ENCODE measurements at places on chromosomes 3 and 15.

DNA sequence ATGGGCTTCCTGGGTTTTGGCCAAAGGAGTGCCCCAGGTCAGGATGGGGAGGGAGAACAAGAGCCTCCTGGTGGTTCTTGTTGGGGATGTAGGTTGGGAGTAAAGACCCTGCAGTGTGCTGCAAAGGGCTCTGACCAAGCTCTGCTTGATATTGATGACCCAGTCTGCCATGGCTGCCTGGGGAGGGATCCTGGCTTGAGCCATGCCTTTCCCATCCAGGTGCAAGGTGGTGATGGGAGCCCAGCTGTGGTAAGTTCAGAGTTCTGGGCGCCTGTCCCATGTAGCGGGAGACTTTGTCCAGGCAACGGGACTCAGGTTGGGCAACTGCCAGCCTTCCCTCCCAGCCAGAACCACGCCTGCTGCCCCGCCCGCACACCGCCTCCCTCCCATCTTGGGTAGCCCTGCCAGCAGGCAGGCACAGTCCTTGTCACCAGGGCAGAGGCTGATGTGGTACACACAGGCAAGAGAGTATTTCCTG, 2.6 kb downstream of the GNAI2 start:
- peak; percentile 92 for DNase-seq

GRCh38 chr3:190013943-190014924, 106.5 kb downstream of the P3H2 start:
- DNase-seq = no peak

- no peak for DNase-seq
Observed at GRCh38 chr15:88187195-88187594, 69.3 kb downstream of the NTRK3 start.

- no peak for DNase-seq
Observed at GRCh38 chr15:74038707-74039655, 43.4 kb downstream of the GOLGA6A start.

GRCh38 chr3:38257583-38257982, 8.0 kb upstream of the SLC22A13 start:
- DNase-seq = no peak

DNA sequence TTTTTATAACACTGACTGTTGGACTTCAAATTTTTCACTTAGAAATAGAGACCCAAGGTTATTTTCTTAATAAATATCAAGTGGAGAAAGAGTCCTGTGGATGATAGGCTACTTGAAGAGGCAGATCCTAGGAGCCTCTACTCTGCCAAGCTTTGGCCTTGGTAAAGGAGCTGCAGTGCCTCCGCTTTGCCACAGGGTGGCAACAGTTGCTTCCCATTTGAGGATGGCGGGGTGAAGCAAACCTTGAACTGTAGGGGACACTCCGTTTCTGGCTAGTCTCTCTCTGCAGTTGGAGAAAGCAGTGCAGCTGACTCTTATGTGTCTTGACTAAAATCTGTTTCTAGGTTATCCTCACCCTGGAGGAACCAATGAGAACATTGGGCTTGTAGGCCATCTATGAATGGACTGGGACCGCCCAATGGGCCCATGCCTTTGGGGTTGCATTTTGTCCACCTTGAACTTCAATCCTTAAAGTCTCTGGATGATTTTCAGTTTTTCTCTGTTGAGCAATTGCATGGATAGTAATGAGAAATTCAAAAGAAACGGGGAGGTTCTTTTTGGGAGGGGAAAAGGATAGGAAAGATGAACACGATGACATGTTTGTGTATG, 9.8 kb downstream of the SCG5 start:
- peak; percentile 53 for DNase-seq

- peak; percentile 83 for DNase-seq
Observed at GRCh38 chr3:16177962-16178627, 3.6 kb downstream of the GALNT15 start.

DNA sequence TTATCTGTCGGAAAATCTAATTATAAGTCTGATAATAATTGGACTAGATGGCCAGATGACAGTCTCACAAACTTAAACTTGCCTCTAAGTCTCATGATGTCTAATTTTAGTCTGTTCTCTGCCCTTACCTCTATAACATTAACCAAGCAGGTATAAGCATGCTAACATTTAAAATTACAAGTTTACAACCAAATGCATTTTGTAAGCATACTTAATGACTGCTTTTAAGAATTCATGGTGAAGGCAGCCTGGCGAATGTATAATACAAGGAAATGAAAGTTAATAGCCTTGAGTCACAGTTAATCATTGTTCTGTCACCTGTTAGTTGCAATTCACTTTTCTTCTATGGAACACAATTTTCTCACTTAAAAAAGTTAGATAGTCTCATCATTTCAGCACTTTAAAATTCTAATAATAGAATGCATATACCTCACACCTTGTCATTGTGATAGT, 16.5 kb downstream of the BCHE start:
- DNase-seq = no peak

DNA sequence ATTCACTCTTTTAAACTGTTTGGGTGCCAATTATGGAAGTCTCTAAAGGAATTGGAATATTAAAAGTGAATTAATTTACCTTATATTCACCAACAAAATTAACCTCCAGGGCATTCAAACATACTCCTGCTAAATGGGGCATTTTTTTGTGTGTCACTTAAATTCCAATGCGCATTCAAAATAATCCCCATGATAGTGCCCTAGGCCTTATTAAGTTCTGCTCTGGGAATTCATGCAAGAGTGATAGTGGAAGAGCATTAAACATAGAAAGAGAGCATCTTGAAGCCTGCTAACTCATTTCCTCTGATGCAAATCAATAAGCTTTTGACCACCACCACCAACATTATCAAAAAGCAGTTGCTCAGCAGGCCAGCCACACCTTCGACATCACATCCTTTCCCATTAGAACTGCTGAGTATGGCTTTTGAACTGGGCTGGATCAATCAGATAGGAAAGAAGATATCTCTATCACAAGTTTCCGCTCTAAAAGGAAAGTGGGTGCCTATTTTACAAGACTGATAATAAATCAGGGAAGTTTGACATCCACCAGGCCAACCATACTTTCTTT, 156.7 kb downstream of the TMCO5A start:
- no peak for DNase-seq

GRCh38 chr3:186996356-186996755, 66.0 kb downstream of the ST6GAL1 start:
- no peak for DNase-seq

GRCh38 chr3:58793938-58794337, 127.4 kb upstream of the FAM3D start:
- no peak for DNase-seq

GRCh38 chr3:55719508-55719907, 232.4 kb upstream of the WNT5A start:
- no peak for DNase-seq

DNA sequence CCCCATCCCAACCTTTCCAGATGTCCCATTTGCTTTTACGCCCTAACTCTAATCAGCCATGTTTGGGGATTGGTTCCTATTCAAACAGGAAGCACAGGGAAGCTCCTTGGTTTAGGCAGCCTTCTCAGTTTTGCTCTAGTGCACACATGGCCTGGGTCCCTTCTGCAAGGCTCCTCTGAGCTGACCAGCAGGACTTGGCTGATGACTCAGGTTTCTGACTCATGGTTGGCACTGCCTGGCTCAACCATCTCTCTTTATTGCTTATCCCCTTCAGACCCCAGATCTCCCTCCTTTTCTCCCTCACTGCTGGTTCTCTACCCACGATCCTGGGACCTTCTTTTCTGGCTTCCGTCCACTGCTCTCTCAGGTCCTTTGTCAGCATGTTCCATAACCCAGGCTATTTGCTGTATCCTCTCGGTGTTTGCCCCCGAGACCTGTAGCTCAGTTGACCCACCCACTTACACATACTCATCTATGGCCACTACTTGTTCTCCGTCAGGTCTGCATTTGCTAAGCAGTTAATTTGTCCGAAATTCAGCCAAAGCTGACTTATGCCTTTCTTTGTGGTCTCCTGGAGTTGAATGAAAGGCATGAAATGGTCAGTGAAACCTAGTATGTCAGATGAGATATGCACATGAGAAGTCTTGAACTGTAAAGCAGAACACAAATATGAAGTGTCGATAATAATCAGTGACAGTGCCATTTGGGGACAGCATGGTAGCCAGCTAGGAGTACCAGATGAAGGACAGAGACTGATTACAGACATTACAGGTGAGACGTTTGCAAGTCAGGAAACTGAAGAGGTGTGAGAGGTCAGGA, 323.5 kb upstream of the ROPN1 start:
- no peak for DNase-seq

DNA sequence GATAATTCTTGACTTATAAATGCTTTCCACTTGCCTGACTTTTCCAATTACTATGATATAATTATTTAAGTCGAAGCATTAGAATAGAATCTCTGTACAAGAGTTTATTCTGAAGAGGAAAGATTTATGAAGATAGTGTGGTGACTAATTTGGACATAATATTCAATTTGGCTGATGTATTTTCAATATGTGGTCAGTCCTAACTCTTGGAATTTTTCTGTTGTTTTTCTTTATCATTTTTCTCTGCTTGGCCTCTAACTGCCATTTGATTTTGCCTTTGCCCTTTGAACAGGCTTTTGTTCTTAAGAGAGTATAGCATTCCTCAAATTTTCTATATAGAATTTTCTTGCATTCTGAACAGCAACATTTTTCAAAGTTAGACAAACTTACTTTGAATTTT, 2.6 kb upstream of the MDFIC2 start:
- no peak for DNase-seq

- DNase-seq = no peak
Observed at GRCh38 chr3:124653071-124653796, 77.0 kb upstream of the UMPS start.

- DNase-seq = no peak
Observed at GRCh38 chr3:66098436-66098835, 59.7 kb upstream of the MAGI1 start.

DNA sequence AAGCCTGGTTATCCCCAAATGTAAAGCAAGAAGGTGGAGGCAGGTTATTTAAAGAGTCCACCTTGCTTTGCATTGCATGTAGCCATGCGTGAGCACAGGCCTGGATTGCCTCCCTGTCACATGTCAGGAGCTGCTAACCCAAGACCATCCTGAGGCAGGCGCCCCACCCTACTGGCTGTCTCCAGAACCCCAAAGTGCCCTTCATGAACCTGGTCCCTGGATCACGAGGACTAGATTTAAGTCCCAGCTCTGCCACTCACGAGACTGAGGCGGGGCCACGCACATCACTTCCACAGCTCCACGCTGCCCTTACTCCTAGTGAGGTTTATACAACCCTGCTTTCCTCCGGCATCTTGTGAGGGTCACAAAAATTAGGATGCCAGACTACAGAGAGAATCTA, 17.6 kb downstream of the MRPL46 start:
- DNase-seq = no peak

DNA sequence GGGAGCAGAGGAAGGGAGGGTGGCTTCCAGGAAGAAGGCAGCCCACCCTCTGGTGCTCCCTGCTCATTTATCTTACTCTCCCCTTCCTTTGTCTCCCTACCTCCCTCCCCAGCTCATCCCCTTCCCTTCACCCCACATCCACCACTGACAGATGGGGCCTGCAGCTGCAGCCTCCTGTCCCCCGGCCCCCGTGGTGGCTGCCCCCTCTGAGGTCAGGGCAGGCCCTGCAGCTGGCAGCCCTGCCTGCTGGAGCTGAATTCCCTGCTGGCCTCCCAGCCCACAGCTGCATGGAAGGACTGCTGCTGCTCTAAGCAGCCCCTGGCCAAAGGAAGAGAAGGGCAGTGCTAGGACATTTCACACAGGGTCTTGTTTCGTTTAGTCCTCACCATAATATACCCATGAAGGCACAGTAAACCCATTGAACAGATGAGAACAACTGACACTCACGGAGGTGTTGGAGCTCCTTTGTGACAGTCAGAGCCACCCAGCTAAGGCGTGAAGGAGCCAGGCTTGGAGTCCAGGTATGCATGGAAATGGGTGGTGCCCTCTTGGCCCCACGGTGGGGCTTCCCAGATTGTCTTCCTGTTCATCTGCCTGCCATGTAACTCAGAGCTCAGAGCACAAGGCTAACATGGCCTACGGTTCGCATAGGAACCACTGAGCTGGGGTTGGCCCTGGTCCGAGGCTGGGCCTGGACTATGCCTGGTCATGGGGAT, 121.7 kb upstream of the PRR20G start:
- DNase-seq = no peak

DNA sequence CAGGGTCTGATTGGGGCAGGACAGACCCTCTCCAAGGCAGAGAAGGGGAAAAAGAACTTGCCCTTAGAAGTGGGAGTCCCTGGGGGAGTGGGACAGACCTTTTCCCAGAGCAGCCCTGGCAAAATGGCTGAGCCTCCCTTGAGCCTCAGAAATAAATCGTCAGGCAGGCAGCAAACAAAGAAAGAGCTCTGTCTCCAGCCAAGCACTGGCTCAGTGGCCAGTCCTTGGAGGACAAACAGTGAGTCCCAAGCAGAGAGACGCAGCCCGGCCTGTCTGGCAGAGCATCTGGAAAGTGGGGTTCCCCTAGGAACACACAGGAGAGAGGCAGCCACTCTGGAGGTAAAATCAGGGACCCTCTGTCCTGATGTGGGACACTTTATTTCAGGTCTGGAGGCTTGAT, 1.8 kb downstream of the SLC6A1 start:
- DNase-seq = no peak

DNA sequence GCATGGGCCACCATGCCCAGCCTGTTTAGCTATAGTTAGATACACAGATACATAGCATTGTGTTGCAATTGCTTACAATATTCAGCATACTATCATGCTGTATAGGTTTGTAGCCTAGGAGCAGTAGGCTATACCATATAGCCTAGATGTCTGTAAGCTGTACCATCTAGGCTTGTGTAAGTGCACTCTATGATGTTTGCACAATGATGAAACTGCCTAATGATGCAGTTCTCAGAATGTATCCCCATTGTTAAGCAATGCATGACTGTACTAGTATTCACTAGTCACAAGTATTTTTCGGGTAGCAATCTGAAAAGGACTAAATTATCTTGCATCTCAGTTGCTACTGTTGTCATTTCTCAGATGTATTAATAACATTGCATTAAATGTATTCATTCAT, 16.0 kb downstream of the PIGB start:
- DNase-seq = no peak

GRCh38 chr3:123067689-123068600, 1.1 kb downstream of the PDIA5 start:
- DNase-seq = no peak

DNA sequence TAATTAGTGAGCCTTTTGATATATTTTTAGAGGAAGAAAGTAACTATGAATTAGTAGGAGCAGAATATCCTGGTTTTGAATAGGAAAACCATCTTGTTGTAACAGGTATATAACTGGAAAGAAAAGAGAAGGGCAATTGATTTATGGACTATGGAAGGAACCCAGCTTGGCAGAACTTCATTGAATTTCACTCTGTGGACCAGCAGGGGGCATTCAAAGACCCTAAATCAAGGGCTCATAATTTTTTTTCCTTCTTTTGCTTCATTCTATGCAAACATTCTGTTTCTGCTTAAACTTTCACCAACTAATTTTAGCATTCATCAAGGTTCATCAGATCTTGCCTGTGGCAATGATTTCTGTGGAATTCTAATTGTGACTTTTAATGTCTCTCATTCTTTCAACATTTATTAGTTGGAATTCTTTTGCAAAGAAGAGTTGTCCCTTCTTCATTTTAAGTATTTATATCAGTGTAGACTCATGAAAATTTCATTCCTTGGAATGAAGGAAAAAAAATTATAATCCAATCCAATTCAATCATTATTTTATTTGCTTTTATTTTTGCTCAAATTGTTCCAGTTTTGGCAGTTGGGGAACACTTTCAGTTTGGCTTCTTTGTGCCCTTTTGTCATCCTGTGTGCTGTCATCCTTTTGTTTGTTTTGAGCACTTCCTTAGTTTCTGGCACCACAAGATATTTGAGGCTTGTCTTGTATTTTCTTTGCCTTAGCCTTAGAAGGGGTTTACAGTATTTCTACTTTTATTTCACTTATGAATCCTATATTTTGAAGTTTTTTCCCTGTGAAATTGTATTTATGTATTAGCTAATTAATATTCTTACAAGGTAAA, 30.4 kb downstream of the NXPE3 start:
- DNase-seq = no peak

Measured in lower lobe of right lung (tissue), 2 donors.